Mesothelial cell of epicardium (in vitro differentiated cells): ENCODE measurements at places on chromosomes 3 and 15.
A peak's percentile ranks its signal among the peaks of the same experiment; 100 is the strongest.

GRCh38 chr15:33801954-33802353, 166.3 kb upstream of the CHRM5 start:
- DNase-seq, result no peak

DNA sequence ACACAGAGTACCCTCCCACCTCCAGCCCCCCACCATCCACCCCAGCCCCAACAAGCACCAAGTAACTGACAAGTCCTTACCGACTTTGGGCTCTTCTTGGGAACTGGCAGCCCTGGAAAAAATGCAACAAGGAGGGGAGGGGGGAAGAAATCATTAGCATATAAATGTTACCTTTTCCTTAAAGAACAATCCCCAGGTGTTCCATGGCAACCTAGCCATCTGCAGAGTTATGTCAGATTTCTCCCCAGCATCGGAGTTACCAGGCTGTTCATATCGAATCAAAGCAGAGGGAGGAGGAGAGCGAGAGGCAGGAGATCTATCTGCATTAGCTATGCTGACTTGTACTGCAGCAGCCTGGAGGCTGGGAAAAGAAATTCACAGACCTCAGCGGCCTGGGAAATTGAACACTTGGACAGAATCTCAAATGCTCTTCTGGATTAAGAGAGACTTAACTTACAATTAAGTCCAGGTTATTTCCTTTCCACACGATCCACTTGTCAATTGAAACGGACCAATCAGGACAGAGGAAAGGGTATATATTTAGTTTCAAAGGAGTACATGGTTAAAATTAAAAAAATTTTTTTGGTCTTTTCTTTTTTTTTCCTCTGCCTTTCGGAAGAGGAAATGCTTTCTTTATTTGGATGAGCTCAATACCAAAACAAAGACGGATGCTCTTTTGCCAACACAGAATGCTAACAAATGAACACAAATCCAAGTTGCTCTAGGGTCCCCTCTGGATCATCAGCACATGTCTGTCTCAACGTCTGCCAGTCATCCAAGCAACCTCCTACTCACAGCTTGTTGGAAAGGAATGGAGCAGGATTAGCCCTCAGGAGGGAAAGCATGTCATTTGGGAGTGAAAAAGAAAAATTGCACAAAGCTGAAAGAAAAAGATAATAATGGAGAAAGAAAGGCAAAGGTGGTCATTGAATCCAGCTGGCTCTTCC, 637.1 kb downstream of the MAGI1 start:
- peak; percentile 47 for DNase-seq

DNA sequence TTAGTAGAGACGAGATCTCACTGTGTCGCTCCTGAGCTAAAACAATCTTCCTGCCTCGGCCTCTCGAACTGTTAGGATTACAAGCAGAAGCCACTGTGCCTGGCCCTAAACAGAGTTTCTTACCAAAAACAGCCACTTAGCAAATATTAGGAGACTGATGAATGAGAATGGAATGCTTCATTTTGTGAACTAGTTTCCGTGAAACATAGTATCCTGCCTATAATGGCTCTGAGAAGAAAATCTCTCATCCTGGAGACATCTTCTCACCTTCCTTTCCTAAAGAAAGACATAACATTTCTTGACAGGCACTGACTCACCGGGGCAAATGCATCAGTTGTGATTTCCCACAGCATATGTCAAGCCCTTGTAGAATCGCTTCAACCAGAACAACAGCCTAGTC, 44.9 kb downstream of the GJD2 start:
- DNase-seq, result no peak

DNA sequence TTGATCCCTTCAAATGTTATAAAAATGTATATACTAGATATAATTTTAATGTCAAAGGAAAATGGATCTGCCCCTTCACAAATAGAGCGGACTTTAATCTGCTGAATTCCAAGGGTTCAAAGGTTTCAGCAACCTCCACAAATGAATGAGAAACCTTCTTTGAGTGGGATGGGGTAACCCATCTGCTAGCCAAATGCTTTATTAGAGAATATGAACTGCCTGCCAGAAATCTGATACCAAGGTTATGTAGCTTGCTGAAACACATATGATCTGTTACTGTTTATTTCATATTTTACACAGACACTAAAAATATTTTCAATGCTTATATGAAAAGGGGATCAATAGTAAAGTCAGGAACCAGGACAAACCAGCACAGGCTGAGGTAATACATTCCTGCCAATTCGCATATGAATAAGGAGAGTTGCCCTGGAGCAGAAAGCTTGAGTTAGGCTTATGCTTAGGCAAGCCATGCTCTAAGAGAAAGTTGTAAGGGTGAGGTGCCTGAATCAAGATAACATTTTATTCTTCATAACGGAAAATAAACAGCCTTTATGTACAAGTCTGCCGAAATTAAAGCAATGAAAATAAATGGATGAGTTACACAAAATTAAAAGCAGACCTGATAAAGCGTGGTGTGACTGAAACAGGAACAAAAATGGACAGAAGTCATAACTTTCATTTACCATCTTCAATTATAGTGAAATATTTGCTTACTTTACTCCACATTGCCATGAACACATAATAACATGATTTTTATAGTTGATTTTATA, 26.5 kb downstream of the PLOD2 start:
- no peak for DNase-seq

- DNase-seq, result no peak
Measured at GRCh38 chr3:13282986-13283876, 136.9 kb downstream of the NUP210 start.

- no peak for DNase-seq
Measured at GRCh38 chr3:128775906-128776542, 50.0 kb downstream of the RAB7A start.

DNA sequence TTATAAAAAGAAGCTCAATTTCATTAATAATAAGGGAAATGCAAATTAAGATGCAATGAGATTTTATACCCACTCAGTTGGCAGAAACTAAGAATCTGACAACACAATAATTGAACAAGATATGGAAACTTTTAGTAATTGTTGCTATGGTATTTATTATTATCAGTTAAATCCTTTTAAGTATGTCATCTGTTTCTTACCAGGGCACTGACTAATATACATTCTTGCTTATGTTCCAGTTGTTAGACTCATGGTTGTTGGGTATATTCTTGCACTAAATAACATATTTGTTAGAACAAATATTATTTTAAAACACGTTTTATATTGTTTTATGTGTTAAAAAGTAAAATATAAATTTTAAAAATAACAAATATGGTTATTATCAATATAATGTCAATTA, 690.3 kb downstream of the MECOM start:
- no peak for DNase-seq

DNA sequence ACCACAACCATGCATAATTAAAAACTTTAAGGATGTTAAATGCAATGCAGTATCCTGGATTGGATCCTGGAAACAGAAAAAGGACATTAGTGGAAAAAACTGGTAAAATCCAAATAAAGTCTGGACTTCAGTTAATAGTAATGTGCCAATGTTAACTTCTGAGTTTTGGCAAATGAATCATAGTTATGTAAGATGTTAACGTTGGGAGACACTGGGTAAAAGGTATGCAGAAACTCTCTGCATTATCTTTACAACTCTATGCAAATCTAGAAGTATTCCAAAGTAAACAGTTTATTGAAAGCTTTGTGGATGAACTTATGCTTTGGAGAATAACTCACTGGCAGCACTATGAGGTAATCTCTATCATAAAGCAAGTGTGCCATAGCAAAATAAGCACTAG, 357.4 kb downstream of the RORA start:
- no peak for DNase-seq

- DNase-seq, result no peak
Measured at GRCh38 chr3:98846101-98846500, 55.4 kb downstream of the DCBLD2 start.

DNA sequence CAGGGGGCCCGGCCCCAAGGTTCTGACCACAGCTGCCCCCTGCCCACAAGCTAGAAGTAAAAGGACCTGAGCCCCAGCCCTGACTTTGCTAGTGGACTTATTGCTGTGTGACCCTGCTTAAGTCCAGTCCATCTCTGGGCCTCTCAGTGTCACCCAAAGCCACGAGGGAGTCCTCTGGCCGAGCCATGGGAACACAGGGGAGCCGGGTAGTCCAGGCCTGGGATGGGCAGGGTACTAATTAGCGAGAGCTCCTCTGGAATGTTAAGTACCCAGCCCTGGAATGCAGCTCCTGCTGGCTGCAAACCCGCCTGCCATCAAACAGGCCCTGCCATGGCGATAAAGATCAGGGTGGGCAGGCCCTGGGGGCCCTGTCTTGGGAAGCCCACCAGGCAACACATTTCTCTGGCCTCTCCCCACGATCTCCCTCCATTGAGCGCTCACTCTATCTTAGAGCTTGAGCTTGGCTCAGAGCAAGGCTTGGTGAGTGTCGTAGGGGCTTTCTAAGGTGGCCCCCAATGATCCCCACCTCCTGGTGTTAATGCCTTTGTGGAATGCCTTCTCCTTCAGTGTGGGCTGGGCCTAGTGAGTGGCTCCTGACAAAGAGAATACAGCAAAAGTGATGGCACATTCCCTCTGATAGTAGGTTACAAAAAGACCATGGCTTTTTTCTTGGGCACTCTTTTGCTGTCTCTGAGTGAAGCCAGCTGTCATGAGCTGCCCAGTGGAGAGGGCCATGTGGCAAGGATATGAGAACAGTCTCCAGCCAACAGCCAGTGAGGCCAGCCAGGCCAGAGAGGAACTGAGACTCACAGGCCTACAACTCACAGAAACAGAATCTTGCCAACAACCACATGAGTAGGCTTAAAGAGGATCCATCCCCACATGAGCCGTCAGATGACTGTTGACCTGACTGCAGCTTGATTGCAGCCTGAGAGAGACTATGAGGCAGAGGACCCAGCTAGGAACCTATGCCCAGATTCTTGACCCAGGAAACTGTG, 133.1 kb downstream of the SMAD6 start:
- no peak for DNase-seq

DNA sequence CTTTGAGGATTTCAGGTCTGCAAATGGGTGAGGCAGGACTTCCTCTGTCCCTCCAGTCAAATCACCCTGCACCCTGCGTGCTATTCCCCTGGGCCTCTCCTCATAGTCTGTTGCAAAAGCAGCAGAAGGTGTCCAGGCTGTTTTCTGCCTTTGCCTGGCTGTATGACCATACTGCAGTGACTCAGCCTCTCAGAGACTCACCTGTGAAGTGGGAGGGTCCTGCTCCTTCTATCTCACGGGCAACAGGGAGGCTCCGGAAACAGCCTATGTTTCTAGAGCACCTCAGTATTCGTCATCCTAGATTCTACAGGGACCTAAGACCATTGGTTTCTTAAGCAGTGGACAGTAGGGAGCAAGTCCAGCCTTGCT, 216.4 kb downstream of the TLE3 start:
- DNase-seq, result no peak

GRCh38 chr15:101068961-101069653, 149.9 kb downstream of the LRRK1 start:
- no peak for DNase-seq

DNA sequence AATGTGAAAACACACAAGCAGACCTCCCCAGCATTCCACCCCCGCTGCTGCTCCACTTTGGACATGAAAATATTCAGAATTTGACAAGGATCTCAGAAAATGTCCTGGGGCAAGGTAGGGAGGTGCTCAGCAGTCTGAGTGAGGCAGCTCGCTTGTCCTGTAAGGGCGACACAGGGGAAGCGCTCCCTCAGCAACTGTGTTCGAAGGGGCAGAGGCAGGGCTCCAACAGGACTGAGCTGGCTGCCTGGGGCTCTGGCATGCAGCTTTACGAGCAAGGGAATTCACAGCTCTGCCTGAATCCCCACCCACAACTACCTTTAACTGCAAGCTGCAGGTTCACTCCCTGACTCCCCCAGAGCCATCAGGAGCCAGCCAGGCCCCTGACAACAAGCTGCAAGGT, 287.0 kb upstream of the LYSMD4 start:
- no peak for DNase-seq

- no peak for DNase-seq
Measured at GRCh38 chr15:35680951-35681350, 135.0 kb upstream of the DPH6 start.

DNA sequence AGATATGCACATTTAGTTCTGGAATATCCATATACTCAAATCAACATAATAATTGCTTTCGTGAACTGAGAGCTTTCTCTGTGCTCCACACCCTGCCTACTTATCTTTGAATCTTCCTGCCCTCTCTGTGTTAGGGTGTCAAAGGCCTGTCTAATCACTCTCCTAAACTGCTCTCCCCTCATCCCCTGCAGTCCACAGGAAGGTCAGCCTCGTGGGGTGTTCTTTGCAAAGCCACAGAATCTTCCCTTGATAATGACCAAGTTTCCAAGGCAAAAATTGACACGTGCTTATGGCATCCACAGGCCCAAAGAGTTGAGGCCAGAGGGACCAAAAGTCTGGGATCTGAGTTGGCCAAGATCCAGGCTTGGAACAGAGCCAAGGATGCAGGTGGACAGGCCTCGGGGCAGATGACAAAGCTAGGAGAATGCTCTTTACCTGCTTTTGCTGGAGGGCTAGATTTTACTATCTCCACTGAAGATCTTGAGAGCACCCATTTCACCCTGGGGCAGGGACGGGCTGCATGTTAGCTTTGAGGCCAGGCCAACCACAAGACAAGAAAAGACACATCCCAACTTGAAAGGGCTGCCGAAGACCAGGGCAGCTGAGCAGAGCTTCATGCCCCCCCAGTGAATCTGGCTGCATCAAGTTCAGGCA, 20.4 kb downstream of the BHLHE40 start:
- DNase-seq, result no peak

DNA sequence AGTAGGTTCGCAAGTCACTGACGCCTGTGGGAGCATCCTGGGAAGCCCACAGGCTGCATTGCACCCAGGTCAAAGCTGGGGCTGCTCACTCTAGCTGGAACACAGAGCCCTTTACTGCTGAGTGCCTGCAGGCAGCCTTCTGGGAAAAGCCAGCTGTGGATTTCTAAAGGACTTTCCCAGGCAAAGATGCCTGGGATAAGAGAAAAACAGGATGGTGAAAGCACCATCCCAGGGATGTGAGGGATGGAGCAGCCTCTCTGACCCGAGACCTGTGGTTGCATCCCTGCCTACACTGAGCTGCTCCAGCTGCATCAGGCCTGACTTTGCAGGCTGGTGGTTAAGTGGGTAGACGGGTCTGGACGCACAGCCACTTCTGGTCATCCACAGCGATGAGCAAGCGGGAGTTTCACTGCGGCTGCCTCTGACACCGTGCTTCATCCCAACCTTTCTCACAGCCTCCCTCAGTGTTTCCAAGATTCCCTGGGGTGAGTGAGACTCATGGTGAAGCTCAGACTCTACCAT, 52.5 kb upstream of the AMOTL2 start:
- no peak for DNase-seq

DNA sequence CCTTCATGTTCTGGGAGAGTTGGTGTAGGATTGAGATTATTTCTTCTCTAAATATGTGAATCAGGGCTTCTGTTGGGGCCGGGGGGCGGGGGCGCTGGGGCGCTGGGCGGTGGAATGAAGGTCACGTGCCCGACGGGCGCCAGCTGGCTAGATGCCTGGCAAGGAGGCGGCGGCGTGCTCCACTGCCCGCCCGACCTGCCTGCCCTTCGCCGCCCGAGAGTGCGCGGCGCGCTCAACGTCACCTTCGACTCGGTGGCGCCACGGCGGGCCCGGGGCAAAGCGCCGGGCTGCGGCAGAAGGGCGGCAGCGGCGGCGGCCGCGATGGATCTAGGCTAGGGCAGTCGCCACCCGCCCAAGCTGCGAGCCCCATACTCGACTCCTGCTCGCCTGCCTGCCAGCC, 47.0 kb upstream of the LHFPL4 start:
- DNase-seq, result no peak

GRCh38 chr3:74756674-74757073, 142.2 kb upstream of the CNTN3 start:
- no peak for DNase-seq
